ENCODE measurements at places on chromosomes 7 and 10. TPM values are rescaled to one million over a fixed set of nuclear protein-coding genes. Genes with fewer than 3 reads are reported as not detected.
A peak's percentile ranks its signal among the peaks of the same experiment; 100 is the strongest.

DNA sequence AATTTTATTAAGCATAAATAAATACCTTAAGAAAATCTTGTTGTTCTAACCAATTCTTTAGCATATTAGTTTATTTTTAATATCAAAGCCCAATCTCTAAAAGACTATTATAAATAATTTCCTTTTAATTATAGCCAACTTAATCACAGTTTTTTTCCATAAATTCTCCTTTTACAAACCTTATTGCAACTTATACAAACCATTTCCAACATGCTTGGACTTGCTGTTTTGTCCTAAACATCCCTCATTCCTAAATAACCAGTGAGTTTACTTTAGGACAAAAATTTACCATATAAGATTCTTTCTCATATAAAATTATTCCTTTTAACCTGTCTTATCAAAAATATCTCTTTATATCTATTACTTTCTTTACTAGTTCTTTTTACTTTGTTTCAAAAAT lies 25.2 kb upstream of the LSM8 start:
- no peak for DNase-seq

Gene NKX1-2
- total RNA-seq, result not detected

DNA sequence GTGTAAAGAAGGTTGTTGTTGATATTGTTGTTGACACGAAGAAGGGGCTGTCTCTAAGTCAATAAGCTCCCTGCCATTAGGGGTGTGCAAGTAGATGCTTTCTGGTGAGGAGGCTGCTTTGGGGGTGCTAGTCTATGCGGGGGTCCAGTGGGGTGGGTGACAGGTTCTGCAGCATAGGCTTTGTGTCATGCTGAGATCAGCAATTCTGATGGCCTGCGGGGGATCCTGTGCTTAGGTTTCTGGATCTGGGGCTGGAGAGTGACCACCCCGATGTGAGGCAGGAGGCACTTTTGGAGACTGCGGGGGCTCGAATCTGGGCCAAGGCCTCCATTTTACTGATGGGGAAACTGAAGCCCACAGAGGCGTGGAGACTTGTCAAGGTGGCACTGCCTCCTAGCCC lies 5.1 kb downstream of the AQP1 start:
- DNase-seq, result no peak

DNA sequence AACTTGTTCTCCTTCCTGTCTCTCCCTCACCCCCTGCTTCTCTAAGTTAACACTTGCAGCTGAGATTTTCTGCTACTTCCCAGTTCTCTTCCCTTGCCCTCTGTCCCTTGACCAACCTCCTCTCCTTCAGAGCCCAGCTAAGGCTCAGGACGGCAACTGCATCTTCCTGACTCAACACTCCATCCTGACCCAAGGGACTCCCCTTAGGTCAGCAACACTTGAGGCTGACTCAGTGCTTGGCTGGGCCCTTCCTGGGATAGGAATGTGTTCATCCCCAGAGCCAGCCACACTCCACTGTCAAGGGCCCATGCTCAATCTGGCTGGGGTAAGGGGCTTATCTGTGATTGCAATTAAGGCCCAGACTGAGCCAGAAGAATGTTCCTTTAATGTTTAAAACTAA lies 3.4 kb downstream of the CALHM2 start:
- peak; percentile 36 for DNase-seq

Gene MARVELD1
- total RNA-seq, result 29.1 TPM

DNA sequence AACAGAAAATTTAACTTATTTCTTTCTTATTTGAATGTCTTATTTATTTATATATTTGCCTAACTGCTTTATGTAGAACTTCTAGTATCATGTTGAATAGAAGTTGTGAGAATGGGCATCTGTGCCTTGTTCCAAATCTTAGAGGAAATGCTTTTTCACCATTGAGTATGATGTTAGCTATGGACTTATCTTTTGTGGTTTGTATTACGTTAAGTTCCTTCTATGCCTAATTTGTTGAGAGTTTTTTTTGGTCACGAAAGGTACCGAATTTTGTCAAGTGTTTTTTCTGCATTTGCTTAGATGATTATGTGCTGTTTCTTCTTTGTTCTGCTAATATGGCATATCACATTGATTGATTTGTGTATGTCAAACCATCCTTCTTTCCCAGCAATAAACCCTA lies 161.0 kb upstream of the TRIM24 start:
- no peak for DNase-seq

- no peak for DNase-seq
Observed at GRCh38 chr7:44208085-44208484, 7.3 kb downstream of the YKT6 start.

DNA sequence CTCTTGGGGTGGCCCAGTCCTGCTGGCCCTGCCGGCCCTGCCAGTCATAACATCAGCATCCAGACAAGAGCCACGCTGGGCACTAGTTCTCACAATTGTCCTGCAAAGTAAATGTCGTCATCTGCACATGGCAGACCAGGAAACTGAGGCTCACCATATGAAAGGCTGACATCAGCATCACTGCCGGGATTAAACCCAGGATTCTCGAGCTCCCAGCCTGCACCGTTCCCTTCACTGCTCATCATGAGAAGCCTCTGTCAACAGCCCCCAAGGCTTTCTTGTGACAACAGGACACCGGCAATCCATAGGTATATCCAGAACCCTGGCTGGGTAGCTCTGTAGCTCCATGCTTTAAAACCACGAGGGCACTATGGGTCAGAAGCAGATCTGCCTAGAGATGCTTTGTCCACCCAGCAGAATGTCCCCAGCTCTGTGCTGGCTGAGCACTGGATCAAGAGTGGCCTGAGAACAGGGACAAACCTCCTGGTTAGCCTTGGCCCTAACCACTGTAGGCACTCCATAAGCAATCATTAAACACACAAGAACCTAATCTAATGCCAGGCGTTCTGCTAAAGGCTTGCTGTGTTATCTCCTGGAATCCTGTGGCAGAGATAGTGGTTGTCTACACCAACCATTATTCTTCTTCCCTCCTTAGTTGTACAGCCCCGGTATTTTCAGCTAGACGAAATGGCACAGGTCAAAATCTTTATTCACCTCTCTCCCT lies 41.2 kb upstream of the C10orf71 start:
- DNase-seq, result no peak

DNA sequence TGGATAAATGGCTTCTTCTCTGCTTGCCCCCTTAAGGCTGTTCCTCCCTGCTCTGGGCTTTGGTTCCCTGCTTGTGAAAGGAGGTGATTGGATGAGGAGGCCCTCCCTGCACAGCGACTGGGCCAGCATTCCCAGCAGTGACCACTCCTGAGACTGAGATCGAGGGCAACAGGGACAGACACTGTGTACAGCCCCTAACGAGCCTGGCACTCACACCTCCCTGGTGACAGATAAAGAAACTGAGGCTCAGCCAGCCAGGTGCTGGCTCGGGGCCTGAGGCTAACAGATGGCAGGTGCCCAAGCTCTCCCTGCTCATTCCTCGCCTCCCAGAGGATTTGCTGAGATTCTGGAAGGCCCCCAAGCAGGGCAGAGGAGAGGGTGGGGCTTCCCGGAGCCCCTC lies 12.0 kb upstream of the AQP1 start:
- no peak for DNase-seq

GRCh38 chr10:72089618-72090017 lies 1.3 kb upstream of the SPOCK2 start:
- no peak for DNase-seq

DNA sequence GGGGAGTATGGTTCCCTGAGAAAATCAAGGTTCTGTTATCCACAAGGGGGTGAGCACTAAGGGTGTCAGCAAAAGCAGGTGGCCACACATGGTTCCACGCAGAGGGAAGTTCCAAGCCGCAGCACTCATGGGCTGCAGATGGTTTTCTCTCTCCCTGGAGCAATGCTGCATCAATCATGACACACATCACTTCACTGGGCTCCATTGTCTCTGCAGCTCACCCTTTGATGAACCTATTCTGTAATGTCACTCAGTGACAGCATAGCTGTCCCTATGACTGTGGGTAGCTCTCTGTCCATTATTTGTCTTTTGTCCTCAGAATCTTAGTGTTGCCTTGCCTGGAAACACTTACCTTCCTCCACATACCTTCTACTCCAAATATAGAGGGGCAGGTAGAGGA lies 34.8 kb downstream of the LRRC18 start:
- DNase-seq, result no peak

Gene MSMB
- not detected for total RNA-seq

GRCh38 chr10:115427611-115428010 lies 334.4 kb downstream of the ATRNL1 start:
- no peak for DNase-seq

Gene MEST
- total RNA-seq, result 417 TPM

Gene TSPAN33
- total RNA-seq, result 7.7 TPM

DNA sequence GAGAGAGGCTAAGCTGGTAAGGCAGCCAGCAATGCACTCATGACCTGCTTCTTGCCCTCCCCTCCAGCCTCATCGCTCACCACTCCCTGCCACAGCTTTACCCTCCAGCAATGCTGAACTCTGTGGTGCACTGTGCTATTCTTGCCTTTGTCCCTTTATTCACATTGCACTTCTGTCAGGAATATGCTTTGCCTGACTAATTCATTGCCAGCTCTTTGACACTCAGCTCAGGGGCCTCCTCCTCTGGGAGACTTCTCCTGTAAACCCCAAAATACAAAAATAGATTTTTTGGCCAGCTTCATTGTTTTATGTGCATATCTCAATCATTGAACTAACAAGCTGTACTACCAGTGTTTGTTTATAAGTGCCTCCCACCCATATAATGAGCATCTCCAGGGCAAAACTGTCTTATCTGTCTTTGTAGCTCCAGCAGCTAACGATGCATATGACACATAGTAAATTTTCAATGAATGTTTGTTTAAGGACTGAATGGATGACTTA lies 8.2 kb downstream of the CNNM1 start:
- no peak for DNase-seq

DNA sequence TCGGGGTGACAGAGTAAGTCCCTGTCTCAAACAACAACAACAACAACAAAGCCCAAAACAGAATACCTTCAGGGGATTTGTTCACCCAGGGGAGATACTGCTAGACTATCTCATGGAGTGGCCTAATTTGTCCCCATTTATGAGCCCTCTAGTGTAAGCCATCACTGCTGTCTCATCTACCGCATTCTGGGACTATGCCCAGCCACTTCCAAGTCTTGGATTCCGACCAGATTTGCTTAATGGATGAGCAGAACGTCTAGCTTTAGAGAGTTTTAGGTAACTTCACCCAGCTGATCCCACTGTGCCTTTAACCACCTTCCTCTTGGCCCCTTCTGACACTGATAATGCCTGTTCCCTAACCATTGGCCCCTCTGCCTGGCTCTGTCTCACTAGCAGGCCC lies 47.1 kb downstream of the PAPSS2 start:
- DNase-seq, result no peak

Gene AKR1C4
- not detected for total RNA-seq

DNA sequence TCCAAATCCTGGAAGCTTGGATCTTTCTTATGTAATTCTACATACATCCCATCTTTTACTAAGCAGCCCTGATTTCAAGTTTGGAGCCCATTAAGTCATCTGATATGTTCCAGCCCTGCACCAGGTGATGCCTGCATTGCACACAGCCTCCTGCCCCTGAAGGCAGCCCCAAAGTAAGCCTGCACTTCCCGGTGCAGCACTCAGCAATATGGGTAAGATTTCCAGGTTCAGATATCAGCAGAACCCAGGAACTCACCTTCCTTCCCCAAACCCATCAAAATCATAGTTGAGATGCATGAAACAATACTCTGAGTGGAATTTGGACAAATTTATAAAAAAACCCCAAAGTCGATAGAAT lies 333 bp upstream of the DDC start:
- DNase-seq, result no peak

DNA sequence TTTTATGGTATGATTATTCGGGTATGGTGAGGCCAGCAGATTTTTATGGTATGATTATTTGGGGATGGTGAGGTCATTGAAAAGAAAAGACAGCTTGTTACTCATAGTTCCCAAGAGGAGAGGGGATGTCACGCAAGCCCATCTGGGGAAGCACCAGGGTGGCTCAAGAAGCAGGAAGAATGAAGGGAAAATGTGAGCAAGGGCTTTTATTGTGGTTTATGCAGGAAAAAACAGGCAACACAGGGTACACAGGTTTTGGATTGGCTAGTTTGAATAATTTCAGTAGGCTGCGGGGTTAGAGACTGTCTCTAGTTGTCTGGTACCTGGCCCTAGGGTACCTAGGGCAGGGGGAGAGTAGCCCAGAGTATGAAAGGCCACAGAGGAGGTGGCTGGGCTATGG lies 26.8 kb upstream of the DGKI start:
- no peak for DNase-seq

GRCh38 chr7:128951296-128951695 lies 13.6 kb downstream of the IRF5 start:
- DNase-seq, result no peak

Gene CRPPA
- total RNA-seq, result 12.3 TPM

DNA sequence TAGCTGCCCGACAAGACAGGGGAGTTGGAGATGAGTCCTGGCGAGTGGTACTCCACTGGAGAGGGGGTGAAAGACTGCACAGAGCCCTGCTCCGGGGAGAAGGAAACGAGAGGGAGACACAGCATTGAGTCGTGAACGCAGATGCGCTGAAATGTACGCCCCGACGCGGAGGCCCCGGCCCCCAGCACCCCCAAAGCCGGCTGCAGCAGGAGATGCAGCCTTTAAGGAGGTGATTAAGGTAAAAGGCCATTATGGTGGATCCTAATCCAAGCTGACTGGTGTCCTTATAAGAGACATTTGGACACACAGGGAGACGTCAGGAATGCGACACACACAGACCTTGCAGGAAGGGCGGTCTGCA lies 166.3 kb upstream of the IMMP2L start:
- no peak for DNase-seq

Gene HMX3
- total RNA-seq, result 2.6 TPM

DNA sequence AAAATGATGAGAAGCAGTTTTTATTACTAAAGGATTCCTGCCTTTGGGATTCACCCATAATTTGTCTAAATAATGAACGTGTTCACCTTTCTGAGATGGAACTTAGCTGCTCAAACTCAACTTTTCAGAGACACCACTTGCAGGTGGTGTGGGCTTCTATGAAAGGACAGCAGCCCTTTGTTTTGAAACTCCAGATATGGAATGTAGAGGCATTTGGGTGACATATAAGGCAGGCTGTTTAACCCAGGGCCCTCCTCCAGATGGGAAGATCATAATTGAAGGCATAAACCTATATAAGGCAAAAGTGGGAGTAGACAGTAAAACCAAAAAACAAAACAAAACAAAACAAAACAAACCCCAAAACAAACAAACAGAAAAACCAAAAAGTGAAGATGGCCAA lies 11.9 kb upstream of the HUS1 start:
- DNase-seq, result no peak

Gene PLCE1
- 47.4 TPM for total RNA-seq
